ENCODE measurements at places on chromosomes 16 and 17. TPM values are rescaled to one million over a fixed set of nuclear protein-coding genes. Genes with fewer than 3 reads are reported as not detected.

Gene PIPOX
- 0.26 TPM for total RNA-seq

Gene SOX15
- 0.34 TPM for total RNA-seq

Gene PTGES3L
- total RNA-seq: 1.2 TPM

Gene KCNH4
- 0.37 TPM for total RNA-seq

Gene GP1BA
- not detected for total RNA-seq

Gene TPSAB1
- not detected for total RNA-seq

Gene TRIM72
- 0.12 TPM for total RNA-seq

Gene RCVRN
- total RNA-seq: not detected

Gene NOXO1
- 0.38 TPM for total RNA-seq

Gene TNP2
- not detected for total RNA-seq

Gene NPIPA8
- 0.37 TPM for total RNA-seq

Gene KCNJ12
- 1.7 TPM for total RNA-seq

Gene SCGB1C2
- total RNA-seq: not detected

Gene CENPT
- total RNA-seq: 29.0 TPM

Gene FOXC2
- 4.9 TPM for total RNA-seq

Gene TEX19
- 0.39 TPM for total RNA-seq

Gene TBC1D3I
- total RNA-seq: 0.27 TPM

Gene DYNLRB2
- not detected for total RNA-seq

Gene NOMO2
- 110 TPM for total RNA-seq

Gene PRPSAP1
- total RNA-seq: 64.4 TPM

Gene MAP1LC3B
- 80.7 TPM for total RNA-seq

Gene CDH3
- 0.41 TPM for total RNA-seq

Gene CRAMP1
- total RNA-seq: 13.5 TPM

Gene EXOC3L1
- 0.29 TPM for total RNA-seq

Gene PLXDC1
- 0.12 TPM for total RNA-seq

All from A549 treated with Mapracorat at 1 μM for 4 hours (cell line).